ENCODE measurements at places on chromosomes 6 and 20. TPM values are rescaled to one million over a fixed set of nuclear protein-coding genes. Genes with fewer than 3 reads are reported as not detected.

LINC00237 gene
- total RNA-seq = not detected

IL17A gene
- not detected for total RNA-seq

POPDC3 gene
- 13.7 TPM for total RNA-seq

SNAP91 gene
- total RNA-seq = 0.05 TPM

CST11 gene
- total RNA-seq = not detected

SLC17A3 gene
- total RNA-seq = not detected

FUCA2 gene
- total RNA-seq = 42.5 TPM

All from smooth muscle cell of the umbilical artery (primary cell).